ENCODE measurements at places on chromosomes 16 and 17.

- no peak for DNase-seq
Measured at GRCh38 chr17:42124256-42124655, 1.7 kb downstream of the HSPB9 start.

DNA sequence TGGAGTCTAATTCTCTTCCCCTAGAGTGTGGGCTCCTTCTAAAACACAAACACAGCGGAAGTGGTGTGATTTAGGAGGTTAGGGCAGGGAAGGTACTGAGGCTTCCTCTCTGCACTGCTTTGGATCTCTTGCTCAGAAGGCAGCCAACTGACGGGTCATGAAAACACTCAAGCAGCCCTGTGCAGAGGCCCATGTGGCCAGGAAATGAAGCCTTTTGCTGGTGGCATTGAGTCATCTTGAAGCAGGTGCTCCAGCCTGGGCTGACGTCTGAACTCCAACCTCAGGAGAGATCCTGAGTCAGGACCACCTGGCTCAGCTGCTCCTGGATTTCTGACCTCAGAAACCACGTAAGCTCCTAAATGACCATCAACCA is 72.9 kb downstream of the MRM1 start:
- peak; percentile 8 for DNase-seq

DNA sequence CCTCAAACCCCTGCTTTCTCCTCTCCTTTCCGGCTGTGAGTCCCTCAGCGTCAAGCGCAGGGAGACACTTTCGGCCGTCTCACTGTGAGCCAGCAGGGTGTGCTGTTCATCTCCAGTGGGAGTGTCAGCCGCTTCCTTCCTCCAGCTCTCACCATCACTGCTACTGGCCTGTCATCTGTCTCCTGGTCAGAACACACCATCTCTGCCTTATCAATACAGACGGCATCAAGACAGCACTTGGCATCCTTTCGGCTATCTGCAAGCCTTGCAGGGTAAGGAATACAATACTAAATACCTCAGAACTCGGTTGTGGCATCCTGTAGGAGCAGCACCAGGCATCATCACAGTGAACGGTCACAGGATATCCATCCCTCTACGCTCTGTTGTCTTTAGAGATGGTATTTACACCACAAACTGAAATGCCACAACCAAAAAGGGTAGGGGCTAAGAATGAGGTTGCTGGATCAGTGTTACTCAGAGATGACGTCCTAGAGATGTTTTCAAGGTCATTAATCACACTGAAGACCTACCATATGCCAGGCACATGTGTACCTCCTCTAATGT is 20.7 kb upstream of the CMTM4 start:
- DNase-seq: peak; percentile 9

GRCh38 chr16:483341-484075 is 44.0 kb upstream of the CAPN15 start:
- DNase-seq: no peak

GRCh38 chr16:68416057-68417046 is 32.0 kb downstream of the SMPD3 start:
- no peak for DNase-seq

- DNase-seq: no peak
Measured at GRCh38 chr16:6602405-6602804, 730.2 kb upstream of the RBFOX1 start.

DNA sequence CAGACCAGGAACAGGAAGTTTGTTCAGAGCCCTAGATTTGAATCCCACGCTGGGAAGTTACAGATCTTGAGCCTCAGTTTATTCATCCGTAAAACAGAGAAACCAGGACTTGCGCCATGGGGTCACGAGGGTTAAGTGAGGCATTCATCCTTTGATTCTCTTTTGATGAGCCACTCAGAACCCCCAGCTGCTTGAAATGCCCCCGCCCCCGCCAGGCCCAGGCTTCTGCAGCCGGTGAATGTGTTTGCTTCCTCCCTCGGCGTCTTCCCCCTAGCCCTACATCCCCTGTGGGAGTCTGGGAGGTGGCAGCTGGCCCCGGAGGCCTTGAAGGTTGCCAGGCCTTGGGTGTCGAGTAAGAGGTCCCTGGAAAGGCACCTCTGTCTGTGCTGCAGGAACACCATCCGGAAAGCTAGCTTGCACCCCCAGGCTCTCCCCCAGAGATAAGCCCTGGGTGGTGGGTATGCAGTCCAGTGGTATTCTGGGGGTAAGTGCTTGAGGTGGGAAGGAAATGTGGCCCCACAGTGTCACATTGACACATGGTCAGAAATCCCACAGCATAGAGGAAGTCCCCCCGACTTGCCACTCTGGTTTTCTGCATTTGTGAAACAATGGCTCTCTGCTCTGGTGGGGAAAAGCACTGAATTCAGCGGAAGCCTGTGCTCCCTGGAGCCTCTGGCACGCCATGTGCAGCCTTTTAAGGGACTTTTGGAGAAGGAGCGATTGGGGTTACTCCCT is 14.9 kb downstream of the IRF8 start:
- no peak for DNase-seq

- no peak for DNase-seq
Measured at GRCh38 chr17:14015271-14015670, 54.0 kb upstream of the COX10 start.

GRCh38 chr17:81406117-81406953 is 11.1 kb downstream of the BAHCC1 start:
- DNase-seq: no peak

GRCh38 chr16:87938412-87938949 is 2.2 kb upstream of the CA5A start:
- DNase-seq: no peak

DNA sequence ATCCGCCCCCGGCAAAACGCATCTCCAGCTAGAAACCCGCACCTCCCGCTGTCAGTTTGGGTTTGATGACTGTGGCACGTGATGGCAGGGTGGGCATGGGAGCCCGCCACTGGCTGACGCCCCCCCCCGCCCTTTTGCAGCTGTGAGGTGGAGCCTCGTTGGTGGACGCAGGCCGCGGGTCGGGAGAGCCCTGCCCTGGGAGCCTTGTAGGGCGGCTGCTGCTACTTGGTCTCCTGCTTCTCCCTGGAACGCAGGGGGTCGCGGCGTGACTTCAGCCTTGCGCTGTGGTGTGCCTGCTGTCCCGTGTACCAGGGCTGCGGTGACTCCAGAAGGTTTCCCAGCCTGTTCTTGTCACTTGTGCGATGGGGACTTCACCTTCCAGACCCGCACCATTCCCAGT is 28.2 kb downstream of the GSE1 start:
- DNase-seq: no peak

DNA sequence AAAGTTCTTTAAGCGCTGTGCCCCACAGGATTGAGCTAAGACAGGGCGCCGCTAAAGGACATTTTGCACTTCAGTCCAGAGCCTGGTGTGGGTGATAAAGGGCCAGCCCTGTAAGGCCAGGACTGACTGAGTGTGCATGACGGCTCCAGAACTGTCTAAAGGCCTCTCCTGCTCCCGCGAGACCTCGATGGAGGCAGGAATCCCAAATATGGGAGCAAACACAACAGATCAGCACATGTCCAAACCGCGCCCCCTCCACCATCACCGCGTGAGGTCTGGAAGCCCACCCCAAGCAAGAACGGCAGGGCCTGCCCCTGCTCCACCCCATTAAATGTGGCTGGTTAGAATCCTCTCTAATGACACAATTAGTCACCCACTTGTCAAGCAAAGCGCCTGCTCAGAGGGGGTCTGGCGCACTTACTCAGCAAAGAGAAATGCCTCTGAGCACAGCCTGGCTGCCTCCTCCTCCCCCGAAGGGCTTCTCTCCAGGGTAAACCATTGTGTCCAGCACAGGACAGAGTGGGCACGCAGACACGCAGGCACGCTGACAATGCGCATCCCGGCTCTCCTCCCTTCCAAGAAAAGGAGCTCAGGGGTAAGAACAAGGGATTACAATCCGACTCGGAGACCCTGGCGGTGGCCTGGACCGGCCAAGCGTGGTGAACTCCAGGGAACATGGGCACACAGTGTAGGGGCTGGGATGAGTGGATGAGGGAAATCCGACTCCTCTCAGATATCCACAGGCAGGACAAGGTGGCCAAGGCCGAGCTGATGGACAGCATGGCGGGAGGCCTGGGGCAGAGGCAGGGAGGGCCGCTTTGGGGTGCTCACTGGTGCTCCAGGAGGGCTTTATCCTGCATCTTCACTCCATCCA is 1.5 kb downstream of the MXRA7 start:
- no peak for DNase-seq

GRCh38 chr16:47565454-47565853 is 104.3 kb downstream of the PHKB start:
- peak; percentile 47 for DNase-seq

DNA sequence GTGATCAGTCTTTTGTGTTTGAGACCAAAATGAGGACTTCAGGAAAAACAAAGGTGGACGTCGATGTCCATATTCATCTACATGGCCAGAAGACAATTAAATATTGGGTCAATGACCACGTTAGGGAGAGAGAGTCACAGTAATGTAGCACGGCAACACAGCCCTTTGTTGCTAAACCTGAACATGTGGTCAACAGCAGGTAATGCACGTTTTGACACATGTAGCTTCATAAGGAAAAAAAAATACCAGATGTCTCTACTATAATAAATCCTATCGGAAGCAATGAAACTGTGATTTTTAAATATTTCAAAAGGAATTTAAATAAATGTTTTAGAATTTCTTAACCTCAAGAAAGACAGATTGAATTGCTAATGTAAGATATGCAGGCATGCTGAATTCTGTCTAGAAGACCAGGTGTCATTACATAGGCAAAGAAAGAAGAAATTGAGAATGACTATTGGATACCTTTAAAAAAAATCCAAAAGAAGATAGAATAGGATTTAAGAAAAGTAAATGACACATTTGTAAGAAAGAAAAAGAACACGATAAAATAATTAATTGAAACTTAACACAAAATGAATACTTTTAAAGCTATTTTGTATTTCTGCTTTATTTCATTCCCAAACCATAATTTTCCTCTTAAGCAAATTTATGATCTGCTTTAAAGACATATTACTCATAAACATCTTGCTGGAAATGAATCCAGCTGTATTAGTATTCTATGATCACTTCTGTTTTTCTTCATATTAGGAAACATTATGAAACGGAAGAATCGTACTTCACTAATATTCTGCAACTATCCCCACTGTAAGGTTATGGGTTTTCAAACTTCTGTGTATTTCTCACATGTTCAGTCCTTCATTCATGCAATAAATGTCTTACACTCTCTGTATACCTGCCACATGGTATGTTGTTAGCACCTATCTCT is 30.1 kb downstream of the ABCA8 start:
- DNase-seq: no peak

DNA sequence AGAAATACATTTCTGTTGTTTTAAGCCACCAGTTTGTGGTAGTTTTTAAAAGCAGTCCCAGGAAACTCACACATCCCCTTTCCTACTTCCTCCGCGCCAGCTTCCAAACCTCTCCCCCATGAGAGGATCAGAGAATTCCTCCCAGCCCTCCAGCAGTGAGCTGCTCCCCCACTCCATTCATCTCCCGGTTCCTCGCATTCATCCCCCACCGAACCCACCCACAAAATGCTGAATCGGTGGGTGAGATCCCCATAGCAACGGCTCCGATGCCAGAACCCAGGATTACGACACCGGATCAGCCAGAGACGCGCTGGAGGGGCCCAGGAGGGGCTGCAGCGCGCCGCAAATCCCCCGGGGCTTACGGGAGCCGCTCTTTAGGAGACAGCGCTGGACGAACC is 251.4 kb upstream of the RPL38 start:
- no peak for DNase-seq

DNA sequence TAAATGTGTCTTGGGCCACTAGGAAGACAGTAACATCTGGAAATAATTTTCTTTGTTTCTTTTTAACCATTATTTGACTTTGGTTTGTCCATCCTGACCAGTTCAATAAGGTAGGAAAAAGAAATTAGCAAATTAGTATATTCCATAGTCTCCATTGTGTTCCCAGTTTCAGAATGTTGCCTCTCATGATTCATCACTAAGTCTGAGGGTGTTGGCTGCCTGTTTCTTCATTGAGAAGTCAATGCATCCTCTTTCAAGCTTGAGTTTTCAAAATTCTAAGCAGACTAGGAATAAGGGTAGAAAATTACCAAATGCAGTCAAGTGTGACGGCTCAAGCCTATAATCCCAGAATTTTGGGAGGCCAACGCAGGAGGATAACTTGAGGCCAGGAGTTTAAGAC is 41.9 kb downstream of the ZFHX3 start:
- DNase-seq: no peak

DNA sequence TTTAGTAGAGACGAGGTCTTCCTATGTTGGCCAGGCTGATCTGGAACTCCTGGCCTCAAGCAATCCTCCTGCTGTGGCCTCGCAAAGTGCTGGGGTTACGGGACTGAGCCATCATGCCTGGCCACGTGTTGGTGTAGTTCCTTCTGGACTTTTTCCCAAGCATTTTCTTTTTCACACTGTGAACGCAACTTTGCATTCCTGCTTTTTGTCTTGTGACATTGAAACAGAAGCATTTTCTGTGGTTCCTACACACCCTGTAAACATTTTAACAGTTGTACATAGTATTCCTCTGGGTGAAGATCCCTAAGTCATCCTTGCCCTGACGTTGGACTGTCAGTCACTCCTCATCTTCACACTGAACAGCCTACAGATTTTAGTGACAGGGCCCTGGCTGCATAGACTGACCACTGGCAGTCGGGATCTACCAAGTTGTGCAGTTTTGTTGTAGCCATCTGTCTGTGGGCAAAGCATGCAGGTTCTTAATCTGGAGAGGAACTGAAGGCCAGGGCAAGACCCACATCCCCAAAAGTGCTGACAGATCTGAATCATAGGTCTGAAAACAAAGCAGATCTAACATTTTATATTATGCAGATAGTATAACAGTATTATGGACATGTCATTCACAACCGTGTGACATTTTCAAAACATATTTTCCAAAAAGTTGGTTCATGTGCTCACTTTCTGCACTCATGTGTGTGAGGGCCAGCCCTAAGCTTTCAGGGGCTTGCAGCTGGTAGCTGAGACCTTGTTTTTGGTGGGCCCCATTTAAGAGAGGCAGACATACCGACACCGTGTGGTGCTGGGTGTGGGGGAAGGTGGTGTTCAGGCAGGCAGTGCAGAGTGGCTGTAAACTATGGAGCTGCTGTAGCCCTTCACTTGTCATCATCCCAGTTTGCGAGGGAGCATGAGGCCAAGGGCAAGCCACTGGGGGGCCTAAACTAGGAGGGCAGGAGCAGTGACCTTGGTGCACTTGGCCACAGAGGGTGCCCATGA is 59.9 kb downstream of the EPN2 start:
- DNase-seq: no peak

Data from CD4-positive, alpha-beta T cell treated with Interferon gamma for 1 hour (primary cell).